ENCODE measurements at places on chromosomes 6 and 20. TPM values are rescaled to one million over a fixed set of nuclear protein-coding genes. Genes with fewer than 3 reads are reported as not detected.

Gene PDYN
- total RNA-seq: 0.28 TPM

Gene SLC12A5
- total RNA-seq: not detected

Gene HEY2
- total RNA-seq: 1.0 TPM

- no peak for DNase-seq
Measured at GRCh38 chr6:47974106-47974505, 136.9 kb downstream of the PTCHD4 start.

DNA sequence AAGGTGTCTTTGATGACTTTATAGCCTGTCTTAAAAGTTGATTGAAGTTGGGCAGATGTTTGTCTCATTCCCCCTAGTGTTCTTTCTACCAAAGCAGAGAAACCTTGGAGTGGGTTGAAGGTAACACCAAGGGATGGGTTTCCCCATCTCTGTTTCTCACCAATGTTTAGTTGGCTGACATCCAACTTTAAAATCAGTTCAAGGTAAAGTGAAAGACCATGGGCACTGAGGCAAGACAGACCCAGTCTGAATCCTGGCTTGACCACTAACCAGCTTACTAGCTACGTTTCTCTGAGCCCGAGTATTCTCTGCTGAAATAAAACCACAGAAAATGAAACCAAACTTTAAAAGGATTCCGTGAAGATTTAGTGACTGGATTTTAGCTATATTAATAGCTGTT lies 258.9 kb downstream of the KIF16B start:
- DNase-seq: no peak

GRCh38 chr6:31037682-31038081 lies 27.4 kb downstream of the MUC22 start:
- no peak for DNase-seq

DNA sequence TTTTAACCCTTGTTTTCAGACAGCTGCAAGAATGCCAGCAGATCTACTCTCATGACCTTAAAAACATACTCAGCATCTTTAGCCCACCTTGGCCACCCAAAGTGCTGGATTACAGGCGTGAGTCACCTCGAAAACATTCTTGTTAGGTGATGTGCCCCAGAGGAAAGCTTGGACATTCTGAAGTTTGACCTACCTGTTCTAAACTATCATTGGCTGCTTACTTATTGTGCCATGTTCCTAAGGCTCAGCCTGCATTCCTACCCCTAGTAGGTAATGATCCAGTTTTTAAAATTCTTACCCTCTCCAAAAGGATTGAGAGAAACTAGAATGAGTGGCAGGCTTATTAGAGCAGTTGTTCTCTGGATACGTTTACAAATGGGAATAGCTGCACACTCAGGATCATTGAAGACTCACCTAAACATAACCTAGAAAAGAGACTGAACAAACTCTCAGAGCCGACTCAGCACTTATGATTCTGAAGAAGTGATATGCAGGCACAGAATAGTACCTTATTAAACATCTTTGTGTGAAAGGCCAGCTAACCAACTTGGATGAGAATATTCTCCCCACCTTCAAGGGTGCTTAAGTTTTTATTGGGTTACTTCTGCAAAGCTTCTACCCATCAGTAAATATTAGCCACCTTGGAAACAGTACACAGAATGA lies 362.1 kb downstream of the NRN1 start:
- no peak for DNase-seq

GRCh38 chr6:18978337-18979128 lies 591.4 kb downstream of the RNF144B start:
- peak; percentile 11 for DNase-seq

GRCh38 chr6:66814156-66814555 lies 1107.1 kb upstream of the EYS start:
- no peak for DNase-seq

DNA sequence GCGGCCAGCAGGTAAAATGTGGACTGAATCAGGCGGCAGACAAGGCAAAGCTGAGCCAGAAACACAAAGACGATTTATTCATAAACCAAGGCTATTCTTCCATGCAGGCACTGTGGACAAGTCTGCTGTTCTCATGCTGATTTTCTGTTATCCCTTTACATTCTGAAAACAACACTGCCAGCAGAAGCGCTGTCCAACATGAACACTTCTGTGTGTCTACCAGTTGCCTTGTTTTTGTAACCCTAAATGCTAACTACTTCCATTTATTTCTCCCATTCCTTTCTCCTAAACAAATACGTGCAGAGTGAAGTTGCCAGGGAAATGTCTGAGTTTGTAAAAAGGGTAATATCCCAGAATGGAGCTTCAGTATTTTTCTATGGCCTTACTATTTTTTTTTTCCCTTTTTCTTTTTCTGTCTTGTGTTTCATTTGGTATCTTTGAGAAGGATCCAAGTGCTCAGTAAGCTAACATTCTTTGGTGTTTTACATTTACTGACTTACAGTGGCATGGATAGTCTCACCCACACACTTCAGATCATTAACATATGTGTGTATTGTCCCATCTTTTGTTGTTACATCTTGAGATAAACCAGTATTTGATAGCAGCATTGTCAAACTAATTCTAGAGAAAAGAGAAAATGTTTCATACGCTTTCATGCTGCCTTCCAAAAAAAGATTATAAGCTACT lies 1308.9 kb upstream of the MAP3K7 start:
- no peak for DNase-seq

Measured in prostate gland (tissue), 2 donors.